ENCODE measurements at places on chromosomes 2 and 18. TPM values are rescaled to one million over a fixed set of nuclear protein-coding genes. Genes with fewer than 3 reads are reported as not detected.

RNF125 gene
- total RNA-seq: 1.7 TPM

SMPD4 gene
- 44.6 TPM for total RNA-seq

CCDC85A gene
- total RNA-seq: 8.1 TPM

NGEF gene
- 2.1 TPM for total RNA-seq

DNA sequence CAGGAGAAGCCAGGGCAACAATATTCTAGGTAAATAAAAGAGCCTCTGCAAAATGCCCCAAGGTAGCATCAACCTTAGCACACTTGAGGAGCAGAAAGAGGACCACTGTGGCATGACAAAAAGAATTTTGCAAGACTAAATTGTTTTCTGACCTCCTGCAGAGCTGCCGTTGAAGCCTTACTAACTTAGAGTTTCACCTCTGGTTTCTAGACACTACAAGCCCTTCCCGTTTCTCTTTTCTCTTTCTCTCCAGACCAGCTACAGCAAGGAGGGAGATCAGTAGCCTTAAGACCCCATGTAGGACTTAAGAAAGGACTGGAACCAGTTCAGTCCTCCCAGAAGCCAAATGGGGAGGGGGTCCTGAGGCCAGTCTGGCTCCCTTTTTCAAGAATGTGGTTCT lies 73.3 kb upstream of the SP3 start:
- no peak for DNase-seq

- DNase-seq: no peak
These were observed 58.6 kb upstream of the OSR1 start for GRCh38 chr2:19416784-19417684.

DNA sequence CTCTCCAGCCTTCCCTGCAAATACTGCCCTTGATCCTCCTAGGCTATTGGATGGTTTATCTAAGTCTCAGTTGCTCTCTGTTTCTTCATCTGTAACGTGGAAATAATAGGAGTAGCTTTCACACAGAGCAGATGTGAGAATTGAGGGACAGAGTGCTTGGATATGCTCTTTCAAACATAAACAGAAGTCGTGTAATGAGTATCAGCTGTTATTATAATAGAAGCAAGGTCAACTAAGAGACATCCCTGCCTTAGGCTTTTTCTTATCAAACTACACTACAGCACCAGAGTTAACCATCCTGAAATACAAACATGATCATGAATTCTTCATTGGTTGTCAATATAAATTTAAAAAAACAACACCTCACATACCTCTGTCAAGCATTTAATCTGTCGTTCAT lies 138.2 kb downstream of the DOK6 start:
- no peak for DNase-seq

- no peak for DNase-seq
These were observed 125.8 kb upstream of the TNP1 start for GRCh38 chr2:216985658-216986141.

- DNase-seq: no peak
These were observed 12.4 kb downstream of the CCBE1 start for GRCh38 chr18:59684777-59685176.

Measured in cardiac muscle cell (in vitro differentiated cells and primary cell).